ENCODE measurements at places on chromosomes 5 and 9.
A peak's percentile ranks its signal among the peaks of the same experiment; 100 is the strongest.

DNA sequence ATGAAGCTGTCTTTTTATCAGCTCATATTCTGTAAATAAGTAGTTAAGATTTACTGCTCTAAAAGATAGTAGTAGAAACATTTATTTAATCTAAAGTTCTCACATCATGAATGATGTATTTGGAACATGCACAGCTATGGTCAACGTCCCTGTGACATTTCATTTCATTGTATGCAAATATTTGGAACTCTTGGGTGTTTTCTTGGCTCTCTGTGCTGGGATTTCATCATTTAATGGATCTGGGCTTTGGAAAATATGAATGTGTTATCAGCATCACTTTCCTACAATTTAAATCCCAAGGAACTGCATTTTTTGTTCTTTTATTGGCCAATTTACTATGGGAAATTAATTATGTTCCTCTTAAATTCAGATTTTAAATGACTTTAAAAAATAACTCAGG lies 462.9 kb downstream of the SEMA5A start:
- no peak for DNase-seq

- DNase-seq, result no peak
These were observed 127.7 kb upstream of the RAD23B start for GRCh38 chr9:107155244-107155817.

- no peak for DNase-seq
These were observed 27.3 kb downstream of the ANP32B start for GRCh38 chr9:98010445-98010844.

DNA sequence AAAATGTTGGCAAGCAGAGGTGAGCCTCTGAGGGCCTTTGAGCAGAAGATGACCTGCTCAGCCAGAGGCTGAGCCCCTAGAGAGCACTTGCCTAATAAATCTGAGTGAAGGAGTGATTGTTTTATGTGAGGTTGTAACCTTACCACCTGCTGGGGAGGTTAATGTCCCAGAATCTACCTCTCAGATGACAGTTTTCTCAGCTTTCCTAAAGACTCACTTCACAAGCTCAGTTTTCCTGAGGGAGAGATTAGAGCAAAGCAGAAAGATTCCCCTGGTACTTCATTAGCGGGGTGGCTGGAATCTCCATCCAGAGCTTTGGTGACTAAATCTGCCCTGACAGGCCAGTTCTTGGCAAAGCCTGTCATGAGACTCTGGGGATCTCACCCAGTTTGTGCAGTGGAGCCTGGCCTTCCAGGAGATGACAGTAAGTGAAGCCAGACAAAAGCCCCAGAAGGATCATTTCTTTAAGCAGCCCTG lies 48.8 kb upstream of the GALNT10 start:
- DNase-seq, result no peak

DNA sequence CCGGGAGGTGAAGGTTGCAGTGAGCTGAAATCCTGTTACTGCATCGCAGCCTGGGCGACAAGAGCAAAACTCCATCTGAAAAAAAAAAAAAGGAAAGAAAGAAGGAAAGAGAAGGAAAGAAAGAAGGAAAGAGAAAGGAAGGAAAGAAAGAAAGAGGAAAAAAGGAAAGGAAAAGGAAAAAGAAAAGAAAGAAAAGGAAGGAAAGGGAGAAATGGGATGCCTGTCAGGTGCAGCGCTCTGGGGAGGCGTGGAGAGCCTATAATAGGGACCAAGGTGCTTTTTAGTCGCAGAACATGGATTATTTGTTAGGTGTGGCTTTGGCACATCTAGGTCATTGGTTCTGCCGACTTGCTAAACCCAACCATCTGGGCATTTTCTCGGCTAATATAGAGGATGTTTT lies 17.9 kb downstream of the EXOSC2 start:
- DNase-seq, result no peak

GRCh38 chr5:141402553-141403243 lies at the start of gene PCDHGA9:
Gene PCDHGA9, plus strand, starts transcription at chr5:141402778. Its CDS starts 175 bp downstream, at chr5:141402953.
- DNase-seq, result peak; percentile 19

- DNase-seq, result no peak
These were observed 82.9 kb upstream of the SNX2 start for GRCh38 chr5:122691931-122692330.

DNA sequence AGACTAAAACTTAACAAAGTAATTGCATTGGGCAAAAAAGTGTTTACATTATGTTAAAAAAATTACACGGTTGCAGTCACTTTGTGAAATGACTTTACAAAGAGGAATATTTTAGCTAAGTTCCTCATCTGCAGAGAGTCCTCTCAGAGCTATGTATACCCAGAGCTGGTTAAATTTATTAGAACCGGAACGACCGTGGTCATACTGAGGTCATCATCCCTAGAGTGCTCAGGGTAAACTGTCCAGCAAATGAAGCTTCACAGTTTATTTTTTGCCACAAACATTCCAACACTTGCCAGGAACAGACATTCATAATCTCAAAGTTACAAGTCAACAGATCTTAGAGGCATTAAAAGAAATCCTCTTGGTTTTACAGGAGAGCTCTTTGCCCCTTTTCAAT lies 897 bp downstream of the ROPN1L start:
- DNase-seq, result no peak

GRCh38 chr5:133639850-133640528 lies 27.6 kb upstream of the FSTL4 start:
- DNase-seq, result no peak

DNA sequence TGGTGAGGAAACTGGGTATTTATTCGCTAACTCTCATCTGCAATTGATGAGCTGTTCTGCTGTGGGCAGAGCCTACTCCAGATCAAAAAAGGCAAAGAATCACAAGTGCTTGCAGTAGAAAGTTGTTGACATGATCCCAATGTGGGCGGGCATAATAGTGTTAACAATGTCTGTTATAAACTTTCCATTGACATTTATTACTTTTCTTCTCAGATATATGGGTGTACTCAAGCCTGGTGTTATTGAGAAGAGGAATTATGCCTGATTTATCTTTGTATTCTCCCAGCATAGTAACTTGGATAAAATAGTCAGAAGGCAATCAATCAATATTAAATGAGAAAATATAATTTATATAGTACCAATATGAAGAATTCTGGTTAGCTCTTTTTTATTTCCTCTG lies 47.8 kb downstream of the ZNF474 start:
- DNase-seq, result no peak

DNA sequence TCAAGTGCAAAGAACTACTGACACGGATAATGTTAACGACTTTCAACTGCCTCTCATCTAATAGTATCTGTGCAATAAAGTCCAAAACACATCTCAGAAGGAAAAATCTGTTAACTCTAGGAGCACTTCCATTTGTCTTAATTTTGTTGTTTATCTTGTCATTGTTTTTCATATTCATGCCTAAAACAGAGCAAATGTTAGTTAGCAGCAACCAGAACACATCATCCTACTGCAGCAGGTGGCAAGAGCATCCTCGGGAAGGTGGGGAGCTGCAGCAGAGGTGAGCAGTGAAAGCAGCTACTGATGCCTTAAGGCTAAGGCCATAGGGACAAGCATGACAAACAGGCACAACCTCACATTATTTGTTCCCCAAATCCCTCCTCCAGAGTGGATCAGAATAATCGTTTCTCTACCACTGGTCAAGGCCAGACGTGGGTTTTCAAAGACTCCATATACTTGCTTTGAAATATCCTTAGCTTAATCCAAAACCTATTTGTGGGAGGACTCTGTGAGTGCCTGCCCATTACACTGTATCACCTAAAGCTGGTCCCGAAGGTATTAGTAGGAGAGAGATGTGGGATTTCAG lies 1.0 kb downstream of the HMGCS1 start:
- no peak for DNase-seq

DNA sequence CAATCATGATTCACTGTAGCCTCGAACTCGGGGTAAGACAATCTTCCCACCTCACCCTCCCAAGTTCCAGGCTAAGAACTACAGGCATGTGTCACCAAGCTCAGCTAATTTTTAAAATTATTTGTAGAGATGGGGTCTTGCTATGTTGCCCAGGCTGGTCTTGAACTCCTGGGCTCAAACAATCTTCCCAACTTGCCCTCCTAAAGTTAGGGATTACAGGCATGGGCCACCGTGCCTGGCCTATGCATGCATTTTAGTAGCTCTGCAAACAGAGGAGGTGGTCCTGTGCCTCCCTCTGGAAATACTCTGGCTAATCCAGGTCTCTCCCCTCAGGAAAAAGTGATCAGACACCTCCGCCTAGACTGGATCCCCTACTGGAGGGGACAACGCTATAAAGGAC lies 21.5 kb upstream of the TRIM14 start:
- no peak for DNase-seq

DNA sequence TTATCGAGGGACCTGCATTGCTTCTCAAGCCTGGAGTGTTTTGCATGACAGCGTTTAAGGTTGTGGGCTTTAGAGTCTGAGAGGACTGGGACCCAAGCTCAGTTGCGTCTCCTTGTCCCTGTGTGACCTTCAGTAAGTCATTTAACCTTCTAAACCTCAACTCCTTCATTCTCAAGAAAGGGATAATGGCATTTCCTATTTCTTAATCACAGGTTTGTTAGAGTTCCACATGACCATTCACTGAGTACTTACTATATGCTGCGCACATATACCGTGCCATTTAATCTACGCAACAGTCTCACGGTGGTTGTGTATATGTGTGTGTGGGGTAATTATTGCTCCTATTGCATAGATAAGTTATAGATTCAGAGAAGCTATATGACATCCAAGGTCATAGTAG lies 76.3 kb downstream of the MACROH2A1 start:
- no peak for DNase-seq

- no peak for DNase-seq
These were observed 286.9 kb upstream of the CD180 start for GRCh38 chr5:67483453-67484030.

DNA sequence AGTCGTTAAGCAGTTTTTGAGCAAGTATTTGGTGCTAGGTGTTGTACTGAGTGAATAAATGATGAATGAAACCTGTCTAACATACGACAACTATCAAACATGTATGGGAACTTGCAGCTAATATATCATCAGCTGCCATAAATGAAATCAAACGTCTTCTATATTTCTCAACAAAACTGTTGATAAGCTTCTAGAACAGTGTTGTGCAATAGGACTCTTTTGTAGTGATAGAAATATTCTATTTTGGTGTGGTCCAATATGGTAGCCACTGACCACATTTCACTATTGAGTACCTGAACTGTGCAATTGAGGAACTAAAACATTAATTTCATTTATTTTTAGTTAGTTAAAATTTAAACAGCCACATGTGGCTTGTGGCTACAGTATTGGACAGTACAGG lies 16.3 kb upstream of the FYB1 start:
- no peak for DNase-seq

GRCh38 chr5:150286820-150287219 lies 2.8 kb downstream of the CAMK2A start:
- DNase-seq, result no peak

GRCh38 chr5:125446986-125447385 lies 700.5 kb upstream of the ZNF608 start:
- DNase-seq, result no peak

DNA sequence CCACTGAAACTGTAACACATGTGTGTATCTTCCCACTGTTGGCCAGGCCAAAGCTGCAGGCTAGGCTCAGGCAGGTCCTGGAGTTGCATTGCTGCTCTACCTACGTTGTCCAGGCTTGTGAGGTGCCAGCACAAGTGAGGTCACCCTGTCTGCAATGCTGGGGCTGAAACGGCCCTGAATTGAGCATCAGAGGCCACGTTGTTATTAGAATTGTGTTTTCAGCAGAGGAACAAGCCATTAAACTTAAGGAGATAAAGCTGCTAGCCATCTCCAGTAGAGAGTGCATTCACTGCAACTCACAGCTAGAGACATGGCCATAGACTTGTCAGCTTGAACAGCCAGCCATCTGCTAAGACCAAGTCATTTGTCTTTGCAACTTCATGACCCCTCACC lies 191.8 kb downstream of the SEMA6A start:
- no peak for DNase-seq

DNA sequence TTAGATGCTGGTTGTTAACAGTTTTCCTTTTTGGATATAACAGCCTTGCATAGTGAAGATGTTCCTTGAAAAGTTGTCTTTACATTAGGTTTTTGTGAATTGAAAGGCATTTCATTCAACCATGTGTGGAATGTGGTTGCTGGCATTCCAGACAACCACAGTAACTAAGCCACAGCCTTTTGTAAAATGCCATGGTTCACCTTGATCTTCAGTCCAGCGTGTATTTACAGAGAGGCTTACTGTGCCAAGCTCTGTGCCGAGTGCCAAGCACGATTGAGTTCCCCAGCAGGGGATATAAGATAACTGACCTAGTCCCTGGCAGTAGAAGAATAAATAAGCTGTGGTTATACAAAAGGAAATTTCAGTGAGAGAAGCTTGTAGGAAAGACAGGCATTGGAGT lies 4.9 kb downstream of the EXOSC2 start:
- DNase-seq, result no peak

DNA sequence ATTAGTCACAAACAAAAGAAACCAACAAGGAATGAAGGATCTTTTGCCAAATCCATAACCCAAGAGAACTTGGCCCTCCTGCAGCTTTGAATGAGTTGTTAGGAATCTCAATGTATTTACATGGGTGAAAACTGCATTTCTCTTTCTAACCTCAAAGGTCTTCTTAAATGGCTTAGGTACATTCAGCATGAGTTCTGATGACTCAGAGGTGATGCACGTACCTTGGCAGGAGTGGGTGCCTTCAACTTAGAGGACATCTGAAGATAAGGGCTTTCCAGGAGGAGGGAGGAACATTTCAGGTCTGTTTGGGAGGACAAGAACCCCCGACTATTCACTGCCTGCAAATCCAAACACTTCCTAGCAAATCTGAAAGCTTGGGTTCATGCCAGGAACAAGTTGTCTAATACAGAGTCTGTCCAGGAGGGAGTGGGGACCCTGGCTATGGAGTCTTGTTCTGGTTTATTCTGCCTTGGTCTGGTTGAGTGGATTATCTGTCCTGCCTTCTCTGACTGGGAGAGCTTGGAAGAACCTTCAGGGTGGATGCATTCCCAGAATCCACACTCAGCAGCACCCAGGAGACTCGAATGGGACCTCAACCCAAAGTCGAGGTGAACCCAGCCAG lies 65.7 kb downstream of the IRX2 start:
- no peak for DNase-seq

- DNase-seq, result no peak
These were observed 203.9 kb downstream of the RAB3C start for GRCh38 chr5:58786711-58787303.

GRCh38 chr9:128365525-128365924 lies 5.6 kb upstream of the URM1 start:
- no peak for DNase-seq

DNA sequence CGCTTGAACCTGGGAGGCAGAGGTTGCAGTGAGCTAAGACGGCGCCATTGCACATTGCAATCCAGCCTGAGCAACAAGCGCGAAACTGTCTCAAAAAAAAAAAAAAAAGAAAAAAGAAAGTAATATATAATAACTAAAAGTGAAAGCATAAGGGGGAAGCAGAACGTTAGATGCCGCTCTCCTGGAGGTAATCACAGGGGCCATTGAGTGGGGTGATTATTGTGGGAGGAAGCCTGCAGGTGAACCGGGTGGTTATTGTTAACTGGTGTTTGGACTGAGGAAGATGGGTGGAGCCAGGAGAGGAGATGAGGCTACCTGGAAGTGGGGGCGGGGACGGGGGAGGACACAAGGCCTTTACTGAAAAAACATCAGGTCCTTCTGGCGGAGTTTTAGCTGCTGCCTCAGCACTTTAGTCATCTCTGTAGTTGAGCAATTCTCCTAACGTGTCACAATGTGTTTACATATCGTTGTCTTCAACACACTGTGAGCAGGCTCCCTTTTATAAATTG lies 5.3 kb upstream of the TJP2 start:
- no peak for DNase-seq

Measured in hypothalamus (tissue), 51 donors.